ENCODE measurements at places on chromosomes 1 and 21.

DNA sequence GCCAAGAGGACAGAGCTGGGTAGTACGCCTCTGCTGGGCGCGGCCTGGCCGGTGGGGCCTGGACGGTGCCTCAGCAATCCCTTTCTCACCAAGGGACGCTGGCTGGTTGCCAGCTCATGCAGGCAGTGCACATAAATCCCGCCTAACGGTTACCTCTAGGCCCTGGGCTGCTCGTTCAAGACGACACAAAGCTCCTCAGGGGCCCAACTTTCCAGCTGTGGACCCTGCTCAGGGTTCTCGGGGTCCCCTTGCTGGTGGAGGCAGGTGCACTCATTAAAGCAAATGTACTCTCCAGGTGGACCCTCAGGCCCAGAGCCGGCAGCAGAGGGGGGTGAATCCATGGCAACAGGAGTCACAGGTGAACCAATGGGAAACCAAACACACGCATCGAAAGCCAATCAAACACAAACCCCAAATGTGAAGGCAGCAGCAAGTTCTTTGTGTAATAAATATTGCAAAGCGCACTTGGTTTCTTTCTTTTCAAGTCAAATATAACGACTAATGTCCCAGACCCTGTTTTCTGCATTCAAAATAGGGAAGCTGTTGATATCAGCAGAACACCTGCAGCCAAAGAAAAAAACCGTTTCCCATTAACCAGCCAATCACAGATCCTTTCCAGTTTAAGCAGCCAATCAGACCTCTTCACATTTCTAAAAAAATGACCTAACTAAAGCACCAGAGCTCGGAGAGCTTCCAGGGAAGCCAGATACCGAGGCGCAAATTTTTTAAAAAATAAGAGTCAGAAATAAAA, 26.1 kb upstream of the CLSTN1 start:
- H3K36me3 ChIP-seq: peaks cover 12% of the 10 kb centered on the region
- H3K27me3 ChIP-seq: no peaks in the 10 kb centered on the region
- peaks cover 12% of the 10 kb centered on the region for H3K4me1 ChIP-seq
- no peak overlapping the region for H3K27ac ChIP-seq
- H3K4me3 ChIP-seq: peak overlapping the region; percentile 34
- no peak for DNase-seq

GRCh38 chr1:26307363-26307781, 936 bp upstream of the UBXN11 start:
- no peaks in the 10 kb centered on the region for H3K27me3 ChIP-seq
- H3K27ac ChIP-seq: peak overlapping the region; percentile 96
- DNase-seq: peak; percentile 38
- H3K36me3 ChIP-seq: peaks cover 5% of the 10 kb centered on the region

DNA sequence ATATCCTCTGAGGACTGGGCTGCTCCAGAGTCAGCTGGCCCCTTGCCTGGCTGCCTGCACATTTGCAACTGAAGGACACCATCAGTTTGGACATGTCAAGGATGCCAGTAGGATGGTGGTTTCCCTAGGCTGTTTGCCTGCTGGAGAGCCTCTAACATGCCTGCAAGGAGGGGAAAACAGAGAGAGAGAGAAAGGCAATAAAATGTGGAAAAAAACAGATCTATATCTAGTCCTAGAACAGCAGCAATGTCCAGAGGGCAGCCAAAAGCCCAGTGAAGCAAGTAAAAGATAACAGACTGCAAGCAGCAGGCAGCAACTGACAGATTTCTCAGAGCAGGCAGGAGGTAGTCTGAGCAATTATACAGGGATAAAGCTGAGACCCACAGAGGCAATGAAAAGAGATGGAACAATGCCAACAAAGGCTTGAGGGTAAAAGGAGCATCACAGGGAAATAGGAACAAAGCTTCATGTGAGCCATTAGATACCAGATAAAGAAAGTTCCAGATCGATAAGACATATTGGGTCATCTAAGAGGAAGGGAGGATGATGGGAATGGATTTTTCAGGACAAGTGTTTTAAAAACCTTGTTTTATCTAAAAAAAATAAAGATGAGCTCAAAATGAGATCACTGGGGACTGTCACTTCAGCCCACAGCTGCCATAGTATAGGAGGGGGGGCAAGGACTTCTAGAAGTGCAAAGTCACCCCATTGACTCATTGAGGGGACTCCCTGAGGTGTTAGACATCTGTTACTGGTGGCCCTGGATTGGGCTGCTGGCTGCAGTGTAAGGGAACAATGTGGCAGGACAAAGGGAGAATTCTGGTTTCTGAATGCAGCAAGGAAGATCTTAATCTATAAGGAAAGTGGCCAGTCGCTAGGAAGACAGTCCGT, 38.6 kb upstream of the GADD45A start:
- no peaks in the 10 kb centered on the region for H3K4me1 ChIP-seq
- no peaks in the 10 kb centered on the region for H3K27me3 ChIP-seq
- no peak overlapping the region for H3K27ac ChIP-seq
- H3K36me3 ChIP-seq: no peaks in the 10 kb centered on the region
- no peak for DNase-seq
- no peak overlapping the region for H3K4me3 ChIP-seq

GRCh38 chr21:26438976-26439375, 134.1 kb downstream of the CYYR1 start:
- no peaks in the 10 kb centered on the region for H3K4me1 ChIP-seq
- no peak for DNase-seq
- no peak overlapping the region for H3K4me3 ChIP-seq
- H3K27ac ChIP-seq: no peak overlapping the region
- no peaks in the 10 kb centered on the region for H3K36me3 ChIP-seq

- peaks cover 33% of the 10 kb centered on the region for H3K36me3 ChIP-seq
- peaks cover 38% of the 10 kb centered on the region for H3K4me1 ChIP-seq
- peak overlapping the region; percentile 96 for H3K4me3 ChIP-seq
These were observed 705 bp downstream of the KHDRBS1 start for GRCh38 chr1:32014199-32014947.

DNA sequence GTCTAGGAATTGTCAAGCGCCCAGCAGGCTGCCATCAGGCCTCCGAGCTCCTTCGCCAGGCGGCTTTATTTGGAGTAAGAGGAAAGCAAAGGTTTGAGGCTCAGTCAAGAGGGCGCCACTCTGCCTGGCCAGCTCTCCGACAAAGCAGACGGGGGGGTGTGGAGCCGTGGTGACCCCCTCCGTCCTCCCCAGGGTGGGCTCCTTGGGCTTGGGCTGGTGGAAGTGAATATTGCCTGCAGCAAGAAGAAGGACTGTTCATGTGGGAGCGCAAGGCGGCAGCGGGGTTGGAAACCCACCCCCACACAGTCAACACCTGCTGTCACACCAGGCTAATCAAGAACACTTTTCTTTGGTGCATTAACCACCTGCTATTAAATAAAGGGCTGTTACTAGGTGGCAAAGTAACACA, 14.6 kb downstream of the EPHX1 start:
- DNase-seq: no peak
- no peaks in the 10 kb centered on the region for H3K27me3 ChIP-seq
- H3K36me3 ChIP-seq: no peaks in the 10 kb centered on the region
- no peak overlapping the region for H3K4me3 ChIP-seq
- no peak overlapping the region for H3K27ac ChIP-seq

GRCh38 chr1:31714442-31715086, 10.7 kb upstream of the COL16A1 start:
- H3K27ac ChIP-seq: no peak overlapping the region
- H3K4me3 ChIP-seq: no peak overlapping the region
- DNase-seq: peak; percentile 36
- H3K36me3 ChIP-seq: no peaks in the 10 kb centered on the region

- H3K27ac ChIP-seq: no peak overlapping the region
- no peak overlapping the region for H3K4me3 ChIP-seq
- no peaks in the 10 kb centered on the region for H3K27me3 ChIP-seq
- H3K4me1 ChIP-seq: no peaks in the 10 kb centered on the region
- no peaks in the 10 kb centered on the region for H3K36me3 ChIP-seq
- DNase-seq: no peak
These were observed 1092.2 kb downstream of the KCNT2 start for GRCh38 chr1:195516036-195516435.

- H3K27ac ChIP-seq: peak overlapping the region; percentile 5
- no peak for DNase-seq
- H3K4me3 ChIP-seq: no peak overlapping the region
- peaks cover 77% of the 10 kb centered on the region for H3K4me1 ChIP-seq
- no peaks in the 10 kb centered on the region for H3K27me3 ChIP-seq
These were observed 3.4 kb downstream of the MEF2D start for GRCh38 chr1:156497078-156497742.

DNA sequence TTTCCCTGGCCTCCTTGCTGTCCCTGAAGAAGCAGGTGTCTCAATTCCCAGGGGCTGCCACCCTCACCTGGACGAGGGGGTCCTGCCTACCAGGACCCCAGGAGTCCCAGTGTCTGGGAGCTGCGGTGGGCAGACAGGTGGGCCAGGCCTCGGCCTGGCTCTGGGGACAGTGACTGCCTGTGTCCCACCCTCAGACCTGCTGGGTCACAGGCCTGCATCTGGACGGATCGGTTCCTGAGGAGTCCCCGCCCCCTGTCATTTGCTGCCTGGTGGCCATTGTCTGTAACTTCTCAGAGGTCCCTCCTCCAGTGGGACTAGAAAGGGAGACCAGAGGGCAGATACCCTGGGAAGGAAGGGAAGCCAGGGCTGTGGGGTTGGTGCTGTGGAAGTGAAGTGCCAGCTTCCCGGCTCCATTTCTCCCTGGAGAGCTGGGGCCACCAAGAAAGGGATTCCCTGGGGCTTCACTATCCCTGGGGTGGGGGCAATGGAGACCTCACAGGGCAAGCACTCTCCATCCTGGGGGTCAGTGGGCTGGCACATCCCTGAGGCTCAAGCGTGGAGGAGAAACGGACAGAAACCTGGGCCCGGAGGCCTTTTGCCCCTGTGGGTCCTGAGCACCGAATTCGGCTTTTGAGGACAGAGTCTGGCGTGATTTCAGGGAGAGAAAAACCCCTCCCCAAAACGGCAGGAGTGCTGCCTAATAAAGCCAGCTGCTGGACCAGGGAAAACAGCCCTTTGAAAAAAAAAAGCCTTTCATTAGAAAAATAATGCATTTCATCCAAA, 157.3 kb downstream of the PEX14 start:
- H3K4me3 ChIP-seq: no peak overlapping the region
- H3K36me3 ChIP-seq: no peaks in the 10 kb centered on the region
- no peak overlapping the region for H3K27ac ChIP-seq
- H3K4me1 ChIP-seq: no peaks in the 10 kb centered on the region

DNA sequence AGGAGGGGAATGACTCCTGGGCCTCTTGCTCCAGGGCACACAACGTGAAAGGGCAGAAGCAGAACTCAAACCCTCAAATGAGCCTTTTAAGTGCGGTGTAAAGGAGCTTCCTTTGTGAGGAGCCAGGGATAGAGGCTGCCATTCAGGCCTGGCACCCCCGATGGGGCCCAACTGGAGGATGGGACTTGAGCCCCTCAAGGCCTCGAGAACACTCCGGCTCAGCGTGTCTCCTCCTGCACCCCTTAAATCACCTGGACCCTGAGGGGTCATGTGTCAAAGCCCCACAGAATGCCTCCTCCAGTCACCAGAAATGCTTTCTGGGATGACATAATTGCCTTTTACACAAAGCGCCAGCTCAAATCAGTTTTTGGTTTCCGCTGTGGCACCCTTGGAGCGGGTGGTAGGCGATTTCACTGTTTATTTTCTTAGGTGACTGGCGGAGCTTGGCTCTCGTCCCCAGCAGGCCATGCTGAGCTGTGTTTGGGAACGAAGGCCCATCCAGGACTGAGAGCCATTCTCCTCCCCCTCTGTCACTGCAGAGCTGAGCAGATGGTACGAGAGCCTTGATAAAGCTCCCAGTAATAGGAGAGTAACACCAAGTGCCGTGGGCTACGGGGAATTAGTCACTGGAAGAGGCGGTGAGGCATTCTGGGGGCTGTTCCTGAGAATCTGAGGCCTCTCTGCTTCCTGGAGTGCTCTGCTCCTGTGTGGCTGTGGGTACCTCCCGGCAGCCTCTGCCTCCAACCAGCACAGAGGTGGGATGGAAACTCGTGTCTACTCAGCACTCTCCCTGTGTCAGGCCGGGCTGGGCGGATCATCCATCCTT, 163.0 kb downstream of the GRIK3 start:
- no peak overlapping the region for H3K4me3 ChIP-seq

DNA sequence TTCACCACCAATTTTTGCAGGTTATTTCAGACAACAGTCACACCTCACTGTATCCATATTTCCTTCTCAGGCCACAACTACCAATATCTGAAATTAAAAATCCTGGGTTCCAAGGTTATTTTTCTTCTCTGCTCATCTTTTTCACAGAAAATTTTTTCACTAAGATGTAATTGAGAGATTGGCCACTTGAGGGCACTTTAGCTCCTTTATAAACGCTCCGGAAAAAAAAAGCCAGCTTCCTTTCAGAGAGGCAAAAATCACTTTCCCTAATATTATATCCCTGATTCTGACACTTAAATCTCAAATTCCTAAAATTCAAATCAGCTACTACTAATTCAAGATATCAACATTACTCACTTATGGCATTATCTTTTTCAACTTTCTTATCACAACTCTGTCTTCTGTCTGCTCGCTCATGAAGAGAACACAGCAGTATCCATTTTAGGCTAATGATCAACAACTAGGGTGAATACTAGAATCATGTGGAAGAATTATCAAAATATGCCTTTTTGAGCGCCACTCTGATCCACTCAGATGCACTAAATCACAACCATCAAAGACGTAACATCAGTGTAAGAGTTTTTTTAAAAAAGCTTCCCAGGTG, 101.4 kb upstream of the RGS1 start:
- H3K27me3 ChIP-seq: peaks cover 14% of the 10 kb centered on the region
- no peak overlapping the region for H3K4me3 ChIP-seq
- H3K27ac ChIP-seq: no peak overlapping the region

DNA sequence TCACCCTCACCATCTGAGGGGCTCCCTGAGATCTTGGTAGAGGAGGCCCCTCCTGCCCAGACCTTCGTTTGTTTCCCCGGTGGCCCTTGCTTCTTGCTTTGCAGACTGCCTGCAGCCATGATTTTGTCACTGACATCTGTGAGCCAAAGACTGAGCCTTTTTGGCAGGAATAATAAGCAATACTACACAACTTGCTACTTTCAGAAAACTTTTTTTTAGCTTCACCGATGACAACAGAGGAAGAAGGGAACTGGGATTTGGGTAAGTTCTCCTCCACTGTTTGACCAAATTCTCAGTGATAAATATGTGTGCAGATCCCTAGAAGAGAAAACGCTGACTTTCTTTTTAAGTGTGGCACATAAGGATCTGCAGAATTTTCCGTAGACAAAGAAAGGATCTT, 11.7 kb upstream of the CD101 start:
- H3K27me3 ChIP-seq: no peaks in the 10 kb centered on the region
- no peak overlapping the region for H3K4me3 ChIP-seq
- H3K4me1 ChIP-seq: peaks cover 39% of the 10 kb centered on the region

DNA sequence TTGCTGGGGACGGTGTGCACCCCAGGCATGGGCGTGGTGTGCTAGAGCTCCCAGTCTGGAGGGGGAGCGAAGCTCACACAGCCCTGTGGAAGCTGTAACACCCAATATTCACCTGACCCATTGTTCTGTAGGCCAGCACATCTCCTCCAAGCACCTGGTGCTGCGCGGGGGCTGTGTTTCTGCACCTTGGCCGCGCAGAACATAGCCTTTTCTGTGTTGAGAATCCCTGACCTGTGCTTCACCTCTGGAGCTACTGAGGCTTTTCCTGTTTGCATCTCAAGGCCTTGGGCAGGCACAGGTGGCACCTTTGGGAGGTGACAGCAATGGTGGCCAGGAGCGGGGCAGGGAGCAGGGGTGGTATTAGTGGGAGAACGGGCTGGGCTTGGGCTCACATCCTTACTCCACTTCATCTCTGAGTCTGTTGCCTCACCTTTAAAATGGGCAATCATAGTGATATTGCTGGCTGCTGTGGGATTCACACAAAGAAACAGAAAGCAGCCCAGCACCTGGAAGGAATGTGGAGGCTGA, 343.9 kb upstream of the AJAP1 start:
- no peak for DNase-seq
- no peaks in the 10 kb centered on the region for H3K36me3 ChIP-seq
- H3K4me1 ChIP-seq: no peaks in the 10 kb centered on the region
